ENCODE measurements at places on chromosomes 5 and 9.

DNA sequence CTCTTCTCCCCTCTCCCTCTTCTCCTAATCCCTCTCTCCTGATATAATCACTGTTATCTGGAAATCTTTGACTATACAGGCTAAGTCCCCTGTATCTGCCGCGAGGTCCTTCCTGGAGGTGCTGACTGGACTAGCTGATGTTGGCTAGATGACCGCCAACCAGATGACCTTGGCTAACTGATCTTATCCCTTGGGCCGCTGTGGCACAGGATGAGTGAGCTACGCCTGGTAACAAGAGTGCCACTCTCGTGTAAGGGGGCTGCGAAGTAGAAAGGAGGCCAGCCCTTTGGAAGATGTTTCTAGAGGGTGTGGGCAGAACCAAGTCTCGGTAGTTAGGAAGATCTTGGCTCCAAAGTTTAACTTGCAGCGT lies 345 bp upstream of the PRRC1 start:
- no peak for DNase-seq

- no peak for DNase-seq
These were observed 48.5 kb downstream of the NEK6 start for GRCh38 chr9:124306098-124306735.

- DNase-seq = no peak
These were observed 5.8 kb upstream of the C5orf52 start for GRCh38 chr5:157665467-157666070.

GRCh38 chr5:90386099-90386710 lies 23.4 kb downstream of the CETN3 start:
- no peak for DNase-seq

DNA sequence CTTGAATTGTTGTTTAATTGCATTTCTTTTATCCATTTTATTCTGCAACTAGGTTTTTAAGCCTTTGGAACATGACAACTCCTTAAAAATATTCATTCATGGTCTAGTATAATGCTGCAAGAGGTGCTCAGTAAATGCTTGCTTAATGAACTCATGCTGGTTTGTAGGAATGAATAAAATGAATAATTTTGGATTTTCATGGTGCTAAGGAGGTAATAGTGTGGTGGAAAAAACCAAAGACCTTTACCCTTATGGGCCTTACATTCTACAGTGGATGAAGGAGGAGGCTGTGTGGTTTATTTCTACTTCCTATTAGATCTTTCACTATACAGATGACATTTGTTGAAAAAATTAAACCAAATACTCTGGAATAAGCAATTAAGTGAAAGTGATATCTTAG lies 43.4 kb downstream of the LRRTM2 start:
- DNase-seq = no peak

GRCh38 chr9:92706218-92706940 lies 36.4 kb upstream of the IPPK start:
- DNase-seq = peak; percentile 75

DNA sequence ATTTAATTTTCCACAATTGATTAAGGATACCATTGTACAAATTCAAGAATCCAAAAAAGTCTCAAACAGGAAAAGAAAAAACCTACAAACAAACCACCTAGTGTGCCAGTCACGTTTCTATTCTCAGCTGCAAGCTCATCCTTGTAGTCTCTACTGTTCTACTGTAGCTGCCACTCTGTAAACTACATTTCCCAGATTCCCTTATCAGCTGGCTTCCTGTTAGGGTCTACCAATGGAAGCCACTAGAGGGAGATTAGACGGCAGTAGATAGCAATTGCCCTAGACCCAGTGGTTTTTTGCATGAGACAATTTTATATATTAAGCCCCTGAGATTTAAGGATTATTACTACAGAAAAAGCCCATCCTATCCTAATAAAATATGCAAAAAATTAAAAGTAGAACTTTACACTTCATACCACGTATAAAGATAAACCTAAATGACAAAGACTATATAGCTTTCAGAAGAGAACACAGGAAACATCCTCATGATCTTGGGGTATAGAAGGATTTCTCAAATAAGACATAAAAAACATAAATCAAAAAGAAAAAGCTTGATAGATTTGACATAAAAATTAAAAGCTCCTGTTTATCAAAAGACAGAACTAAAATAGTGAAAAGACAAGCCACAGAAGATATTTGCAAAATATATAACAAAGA lies 37.4 kb downstream of the P4HA2 start:
- no peak for DNase-seq

- no peak for DNase-seq
These were observed 15.1 kb downstream of the SPIN1 start for GRCh38 chr9:88403340-88403739.

DNA sequence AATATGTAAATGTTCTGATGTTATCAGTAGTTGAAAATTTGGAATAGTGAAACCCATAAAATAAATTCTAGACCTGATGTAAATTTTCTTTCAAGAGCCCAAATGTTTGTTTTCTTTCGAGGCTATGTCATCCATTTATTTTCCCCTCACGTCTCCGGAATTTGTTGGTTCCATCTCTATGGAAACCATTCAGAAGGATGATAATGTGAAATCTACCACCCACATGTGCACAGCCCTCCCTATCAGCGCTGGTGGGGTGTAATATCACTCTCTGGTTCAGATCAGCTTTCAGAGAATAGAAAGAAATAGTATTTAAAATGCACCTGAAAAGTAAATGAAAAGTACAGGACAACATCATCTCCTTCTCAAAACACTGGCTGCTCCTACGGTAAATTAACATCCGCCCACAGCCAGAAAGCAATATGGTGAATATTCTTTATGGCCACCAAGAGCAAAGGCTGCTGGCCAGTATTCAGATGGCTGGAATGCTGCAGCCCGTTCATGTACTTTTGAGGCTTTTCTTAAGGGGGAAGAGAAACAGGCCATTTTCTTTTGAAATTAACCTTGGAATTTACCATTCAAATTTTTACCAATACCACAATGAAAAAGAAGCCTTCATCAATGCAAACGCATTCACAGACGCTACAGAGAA lies 28.5 kb downstream of the GLDC start:
- no peak for DNase-seq

DNA sequence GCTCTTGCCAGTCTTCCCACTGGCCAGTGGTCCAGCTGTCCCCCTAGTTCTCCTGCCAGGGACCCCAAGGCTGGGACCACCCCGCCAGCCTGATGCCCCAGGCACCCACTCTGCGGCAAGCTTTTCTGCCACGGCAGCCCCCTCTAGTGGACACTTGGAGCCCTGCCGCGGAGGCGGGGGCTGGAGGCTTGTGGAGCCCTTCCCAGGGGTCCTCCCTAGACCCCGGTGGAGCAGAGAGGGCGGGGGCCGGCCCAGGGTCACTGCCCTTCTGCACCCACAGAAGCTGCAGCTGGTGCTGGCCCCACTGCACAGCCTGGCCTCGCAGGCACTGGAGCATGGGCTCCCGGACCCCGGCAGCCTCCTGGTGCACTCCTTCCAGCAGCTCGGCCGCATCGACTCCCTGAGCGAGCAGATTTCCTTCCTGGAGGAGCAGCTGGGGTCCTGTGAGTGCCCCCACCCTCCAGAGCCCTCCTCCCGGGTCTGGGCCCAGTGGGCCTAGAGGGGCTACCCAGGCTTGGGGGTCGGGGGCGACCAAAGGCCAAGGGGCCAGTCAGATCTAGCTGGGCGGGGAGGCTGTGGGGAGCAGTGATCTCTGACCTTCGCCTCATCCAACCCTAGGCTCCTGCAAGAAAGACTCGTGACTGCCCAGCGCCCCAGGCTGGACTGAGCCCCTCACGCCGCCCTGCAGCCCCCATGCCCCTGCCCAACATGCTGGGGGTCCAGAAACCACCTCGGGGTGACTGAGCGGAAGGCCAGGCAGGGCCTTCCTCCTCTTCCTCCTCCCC lies 9.1 kb downstream of the EGFL7 start:
- peak; percentile 60 for DNase-seq

GRCh38 chr9:81225596-81225995 lies 463.8 kb downstream of the TLE1 start:
- DNase-seq = no peak

DNA sequence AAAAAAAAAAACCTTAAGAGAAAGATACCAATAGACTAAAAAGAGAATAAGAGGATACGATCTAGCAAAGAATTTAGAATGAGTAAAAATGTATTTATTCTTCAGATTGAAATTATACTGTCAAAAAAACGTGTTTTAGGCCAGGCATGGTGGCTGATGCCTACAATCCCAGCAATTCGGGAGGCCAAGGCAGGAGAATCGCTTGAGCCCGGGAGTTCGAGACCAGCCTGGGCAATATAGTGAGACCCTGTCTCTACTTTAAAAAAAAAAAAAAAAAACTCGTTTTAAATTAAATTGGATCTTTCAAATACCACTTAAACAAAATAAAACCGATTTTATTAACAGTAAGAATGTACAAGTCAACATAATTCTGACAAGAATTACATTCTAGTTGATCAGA lies 41.8 kb downstream of the FBXL17 start:
- DNase-seq = no peak

DNA sequence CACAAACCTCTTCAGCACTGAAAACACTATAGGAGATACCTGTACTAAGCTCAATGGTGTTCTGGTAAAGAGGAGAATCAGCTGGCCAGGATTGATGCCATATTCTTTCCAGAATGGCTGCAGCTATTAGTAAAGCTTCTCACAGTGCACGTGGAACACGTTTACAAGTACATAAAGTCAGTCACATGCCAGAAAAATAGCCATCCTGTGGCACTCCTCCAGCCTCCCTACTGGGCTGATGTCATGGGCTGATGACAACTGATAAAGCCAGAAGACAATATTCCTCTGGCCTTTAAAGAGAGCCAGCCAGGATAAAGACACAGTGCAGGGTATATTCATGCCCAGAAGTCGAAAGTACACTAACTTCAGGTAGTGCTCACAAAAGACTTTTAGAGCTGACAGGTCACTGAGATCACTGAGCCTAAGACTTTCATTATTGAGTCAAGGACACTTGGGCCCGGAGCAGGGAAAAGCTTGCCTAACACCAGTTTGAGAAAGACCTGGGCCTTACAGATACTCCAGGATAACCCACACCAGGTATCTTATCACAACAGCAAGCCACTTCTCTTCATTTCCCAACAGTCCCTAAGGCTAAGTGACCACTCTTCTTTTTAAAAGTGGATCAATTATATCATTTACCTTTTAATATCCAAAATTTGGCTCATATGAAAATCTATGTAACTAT lies 29.4 kb downstream of the ABITRAM start:
- no peak for DNase-seq

GRCh38 chr9:123326662-123327093 lies 29.3 kb upstream of the CRB2 start:
- peak; percentile 31 for DNase-seq

DNA sequence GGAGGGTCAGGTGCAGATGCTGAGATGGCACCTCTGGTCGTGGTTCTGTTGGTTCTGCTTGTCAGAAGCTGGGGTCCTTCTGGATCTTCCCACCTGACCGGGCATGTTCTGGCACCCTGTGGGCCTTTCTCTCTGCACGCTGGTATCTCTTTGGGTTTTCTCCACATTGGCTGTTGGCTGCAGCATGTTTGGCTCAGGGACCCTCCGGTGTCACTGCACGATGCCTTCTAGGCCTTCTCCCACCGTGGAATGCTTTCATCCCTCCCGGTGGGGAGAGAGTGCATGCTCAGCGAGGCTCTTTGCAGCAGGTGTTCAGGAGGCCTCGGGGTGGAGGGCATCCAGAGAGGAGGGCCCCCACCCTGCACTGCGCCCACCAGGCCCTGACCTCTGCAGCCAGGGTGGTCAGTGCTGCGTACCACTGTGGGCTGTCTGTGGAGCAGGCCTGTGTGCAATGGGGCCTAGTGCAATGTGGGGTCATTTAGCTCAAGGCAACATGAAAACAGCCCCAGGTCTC lies 119.4 kb downstream of the WNK2 start:
- DNase-seq = no peak

- DNase-seq = no peak
These were observed 14.9 kb downstream of the FOXI1 start for GRCh38 chr5:170120576-170120975.

DNA sequence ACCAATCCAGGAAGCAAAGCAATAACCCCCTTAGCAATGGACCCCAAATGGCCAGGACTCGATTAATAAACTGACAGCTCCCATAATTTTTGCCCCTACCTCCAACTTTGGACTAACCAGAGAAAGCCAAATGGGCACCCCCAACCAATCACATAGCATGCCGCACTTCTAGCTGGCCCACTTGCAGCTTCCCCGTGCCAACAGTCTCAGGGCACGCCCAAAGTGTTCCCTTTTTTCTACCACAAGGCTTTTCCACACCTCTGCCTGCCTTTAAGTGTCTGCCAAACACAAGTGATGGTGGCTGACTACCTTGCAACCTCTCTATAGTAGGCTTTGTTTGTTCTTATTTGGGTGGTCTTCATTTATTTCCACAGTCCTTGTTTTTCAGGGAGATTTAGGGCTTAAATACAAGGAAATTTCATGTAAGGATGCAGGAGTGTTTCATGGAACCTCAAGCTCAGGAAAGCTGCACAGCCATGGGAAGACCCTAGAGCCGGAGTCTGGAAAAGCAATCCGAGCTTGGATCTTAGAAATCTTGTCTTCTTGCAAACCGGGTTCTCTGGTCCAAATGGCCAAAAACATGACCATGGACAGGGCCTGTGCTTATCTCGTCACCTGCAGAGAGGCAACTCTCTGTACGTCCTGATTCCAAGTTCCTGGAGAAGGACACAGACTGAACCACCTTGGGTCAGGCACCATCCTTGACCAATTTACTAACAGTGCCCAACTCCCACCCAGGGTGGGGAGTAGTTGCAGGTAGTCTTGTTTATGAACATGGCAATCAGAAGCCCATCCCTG lies 89.2 kb downstream of the THBS4 start:
- no peak for DNase-seq

DNA sequence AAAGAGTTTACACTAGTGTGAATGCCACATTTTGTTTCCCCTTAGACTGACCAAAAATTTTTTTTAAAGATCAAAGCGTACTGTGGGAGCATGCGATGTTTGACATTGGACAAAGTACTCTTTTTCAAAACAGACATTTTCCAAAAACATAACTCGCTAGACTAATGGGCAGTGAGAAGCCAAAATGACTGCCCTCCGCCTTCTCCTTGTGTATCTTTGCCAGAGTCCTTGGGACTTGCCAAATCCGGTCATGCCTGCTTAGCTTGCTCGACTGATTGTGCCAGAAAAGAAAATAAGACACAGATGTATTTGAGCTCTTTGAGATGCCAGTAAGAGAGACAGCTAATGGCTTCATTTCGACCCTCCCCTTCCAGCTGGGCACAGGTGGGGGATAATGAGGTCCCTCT lies 157.5 kb downstream of the MAPKAP1 start:
- no peak for DNase-seq

DNA sequence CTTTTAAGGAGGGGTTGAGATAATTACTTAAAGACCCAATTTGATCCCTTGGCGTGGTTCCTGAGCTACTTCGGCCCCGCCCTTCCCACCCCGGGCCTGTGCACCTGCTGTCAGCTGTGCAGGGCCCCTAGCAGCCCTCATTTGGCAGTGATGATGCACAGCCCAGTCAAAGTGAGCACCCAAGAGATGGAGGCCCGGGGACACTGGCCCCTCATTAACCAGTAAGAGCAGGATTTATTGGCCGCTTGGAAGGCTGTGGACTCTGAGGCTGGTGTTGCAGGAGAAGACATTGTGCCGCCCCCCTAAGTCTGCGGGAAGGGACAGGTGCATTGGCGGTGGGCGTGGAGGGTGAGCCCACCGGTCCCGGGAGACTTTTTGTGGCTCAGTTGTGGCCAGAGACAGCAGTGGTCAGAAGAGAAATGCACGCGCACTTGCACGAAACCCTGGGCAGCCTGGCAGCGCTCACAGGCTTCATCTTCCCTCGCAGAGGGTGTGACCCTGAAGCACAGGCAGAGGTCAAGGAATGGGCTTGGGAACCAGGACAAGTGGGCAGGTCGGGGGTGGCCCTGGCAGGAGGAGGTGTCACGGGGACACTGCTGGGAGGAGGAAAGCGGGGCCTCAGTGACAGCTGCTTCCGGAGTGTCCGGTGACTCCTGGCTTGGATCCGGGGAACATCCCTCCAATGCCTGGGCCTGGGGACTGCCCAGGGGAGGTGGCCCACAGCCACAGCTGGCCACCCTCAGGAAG lies 74.0 kb upstream of the RXRA start:
- DNase-seq = no peak
